ENCODE measurements at places on chromosomes 16 and 17.

DNA sequence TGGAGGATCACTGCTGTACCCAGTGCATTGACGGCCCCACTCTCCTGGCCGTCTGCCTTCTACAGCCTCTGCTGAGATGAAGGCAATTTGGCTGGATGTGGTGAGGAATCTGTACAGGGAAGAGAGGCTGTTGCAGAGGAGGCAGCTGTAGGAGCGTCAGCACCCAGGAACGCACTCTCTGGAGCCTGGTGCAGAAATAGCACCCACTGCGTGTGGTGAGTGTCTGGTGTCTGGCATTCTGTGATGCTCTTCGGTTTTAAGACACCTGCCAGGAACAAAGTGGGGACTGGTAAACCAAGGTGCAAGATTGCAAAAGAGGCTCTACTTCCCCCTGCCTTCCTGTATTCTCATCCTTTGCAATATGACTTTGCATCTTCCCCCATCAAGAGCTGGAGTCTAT, 187.5 kb upstream of the SDK2 start:
- DNase-seq: no peak

GRCh38 chr17:80460429-80460834, 16.0 kb downstream of the NPTX1 start:
- no peak for DNase-seq

DNA sequence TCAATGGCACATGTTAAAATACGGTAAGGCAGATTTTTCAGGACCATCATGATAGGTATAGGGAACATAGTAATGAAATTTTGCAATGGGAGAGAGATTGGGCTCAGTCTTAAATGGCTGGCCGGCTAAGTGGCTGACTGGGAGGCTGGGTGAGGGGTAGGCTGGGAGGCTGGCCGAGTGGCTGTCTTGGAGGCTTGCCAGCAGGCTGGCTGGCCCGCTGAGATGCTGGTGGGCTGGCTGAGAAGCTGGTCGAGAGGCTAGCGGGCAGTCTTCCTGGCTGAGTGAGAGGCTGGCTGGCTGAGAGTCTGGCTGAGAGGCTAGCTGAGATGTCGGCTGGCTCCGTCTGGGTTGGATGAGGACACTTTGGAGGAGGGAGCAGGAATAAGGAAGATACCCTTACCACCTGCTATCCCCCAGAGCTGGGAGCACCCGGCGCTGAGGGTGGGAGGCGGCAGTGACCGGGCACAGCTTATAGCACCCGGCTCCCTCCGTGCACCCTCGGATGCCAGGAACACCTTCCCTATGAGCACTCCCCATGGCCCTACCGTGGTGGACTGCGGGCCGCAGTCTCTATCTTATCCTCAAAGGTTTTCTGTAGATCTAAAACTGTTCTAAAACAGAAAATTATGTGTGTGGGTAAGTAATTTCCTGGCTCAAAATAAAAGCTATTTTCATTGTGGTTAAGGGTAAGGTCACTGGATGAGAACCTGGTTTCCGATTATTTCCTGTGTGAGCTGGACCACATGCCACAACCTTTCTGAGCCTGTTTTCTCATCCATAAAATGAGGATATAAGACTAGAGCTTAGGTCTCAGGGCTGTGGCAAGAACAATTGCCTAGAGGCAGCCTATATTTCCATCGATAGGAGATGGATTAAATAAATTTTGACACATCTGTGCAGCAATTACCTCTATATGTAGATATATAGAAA, 34.5 kb upstream of the TMC5 start:
- DNase-seq: peak; percentile 15

DNA sequence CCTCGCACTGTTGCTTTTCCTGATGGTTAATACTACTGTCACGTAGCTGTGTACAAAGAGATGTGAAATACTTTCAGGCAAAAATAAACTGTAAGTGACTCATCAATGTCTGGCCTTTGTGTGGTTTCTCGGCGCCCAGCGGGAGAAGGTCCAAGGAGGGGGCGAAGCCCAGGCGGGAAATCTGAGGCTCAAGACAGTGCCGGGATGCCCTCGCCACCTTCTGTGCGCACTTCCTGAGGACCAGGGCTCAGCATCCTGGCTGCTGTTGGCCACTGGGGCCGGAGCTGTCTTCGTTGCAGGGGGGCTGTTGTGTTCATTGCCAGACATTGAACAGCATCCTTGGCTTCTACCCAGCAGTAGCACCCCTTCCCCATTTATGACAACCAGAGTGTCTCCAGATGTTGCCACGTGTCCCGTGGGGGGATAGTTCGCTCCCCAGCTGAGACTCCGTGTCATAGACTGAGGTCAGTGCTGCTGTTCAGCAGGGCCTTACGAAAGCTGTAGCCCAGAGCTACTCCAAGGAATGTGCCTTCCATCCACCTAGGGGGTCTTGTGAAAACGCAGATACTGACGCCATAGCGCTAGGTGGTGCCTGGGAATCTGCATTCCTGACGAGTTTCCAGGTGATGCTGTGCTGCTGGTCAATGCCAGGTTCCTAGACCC, 67.3 kb upstream of the PLCG2 start:
- DNase-seq: no peak

GRCh38 chr17:72033334-72033733, 87.5 kb upstream of the SOX9 start:
- no peak for DNase-seq

GRCh38 chr17:31877911-31878702, 19.1 kb upstream of the COPRS start:
- peak; percentile 42 for DNase-seq

GRCh38 chr16:87067003-87067556, 250.1 kb downstream of the C16orf95 start:
- no peak for DNase-seq

- DNase-seq: no peak
Observed at GRCh38 chr16:69818891-69819545, 56.9 kb downstream of the WWP2 start.

DNA sequence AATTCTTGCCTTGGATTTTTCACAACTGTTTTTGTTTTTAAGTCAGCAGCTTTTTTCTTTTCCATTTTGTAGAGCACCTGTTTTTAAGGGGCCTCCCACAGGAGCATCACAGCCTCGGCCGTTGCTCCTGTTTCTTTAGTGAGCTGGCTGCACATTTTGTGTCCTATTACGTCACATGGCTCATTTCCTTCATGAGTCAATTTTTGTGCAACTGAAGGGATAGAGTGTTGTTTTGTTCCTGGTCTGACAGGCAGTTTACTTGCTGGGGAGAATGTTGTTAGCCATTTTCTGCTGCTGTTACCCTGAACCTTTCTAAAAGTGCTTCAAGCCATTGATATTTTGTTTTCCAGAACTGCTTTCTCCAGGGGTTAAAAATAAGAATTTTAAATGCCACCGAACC, 45.0 kb upstream of the CRISPLD2 start:
- DNase-seq: peak; percentile 28

GRCh38 chr16:57614944-57615343, 13.5 kb upstream of the ADGRG1 start:
- DNase-seq: no peak

GRCh38 chr17:81251709-81252301, 12.7 kb downstream of the NDUFAF8 start:
- no peak for DNase-seq

DNA sequence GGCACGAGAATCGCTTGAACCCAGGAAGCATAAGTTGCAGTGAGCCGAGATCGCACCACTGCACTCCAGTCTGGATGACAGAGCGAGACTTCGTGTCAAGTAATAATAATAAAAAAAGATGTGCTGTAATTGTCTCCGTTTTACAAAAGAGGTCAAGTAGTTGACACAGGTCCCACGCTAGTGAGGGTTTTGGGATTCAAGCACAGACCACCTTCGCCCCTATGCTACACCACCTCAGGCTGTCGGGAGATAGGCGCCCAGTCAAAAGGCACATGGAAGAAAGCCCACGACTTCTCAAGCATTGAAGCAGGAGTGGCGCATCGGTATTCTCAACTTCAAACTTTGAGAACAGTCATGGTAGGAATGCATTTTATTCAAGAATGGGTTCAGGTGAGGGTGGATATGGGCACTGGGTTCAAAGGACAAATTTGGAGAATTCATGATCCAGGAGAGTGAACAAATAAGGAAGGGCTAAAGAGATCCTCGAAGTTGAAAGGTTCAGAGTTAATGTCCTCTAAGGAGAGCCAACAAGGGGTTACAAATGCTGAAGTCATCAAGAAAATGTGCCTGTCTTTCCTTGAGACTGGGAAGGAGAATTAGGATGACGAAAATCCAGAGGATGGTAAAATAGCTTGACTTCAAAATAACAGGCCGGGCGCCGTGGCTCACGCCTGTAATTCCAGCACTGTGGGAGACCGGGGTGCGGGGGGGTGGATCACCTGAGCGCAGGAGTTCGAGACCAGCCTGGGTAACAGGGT, 1.4 kb upstream of the AMZ2 start:
- no peak for DNase-seq
